ENCODE measurements at places on chromosomes 13 and 19.

- DNase-seq, result no peak
These were observed 22.0 kb upstream of the GPR18 start for GRCh38 chr13:99280166-99280565.

DNA sequence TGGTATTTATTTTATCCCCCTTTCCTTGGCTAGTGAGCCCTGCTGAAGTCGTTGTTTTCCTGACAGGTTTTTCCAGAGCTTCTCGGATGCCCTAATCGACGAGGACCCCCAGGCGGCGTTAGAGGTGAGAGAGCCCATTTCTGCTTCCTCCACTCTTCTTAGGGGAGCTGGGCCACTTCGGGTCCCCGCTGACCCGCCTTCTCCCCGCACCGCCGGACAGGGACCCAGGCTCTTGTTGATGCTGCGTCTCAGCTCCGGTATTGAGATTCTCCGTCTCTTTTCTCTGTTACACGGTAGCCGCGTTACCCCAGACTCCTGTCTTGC, 306 bp downstream of the SUGT1 start:
- no peak for DNase-seq

GRCh38 chr19:5253406-5254110, 87.1 kb downstream of the PTPRS start:
- no peak for DNase-seq

DNA sequence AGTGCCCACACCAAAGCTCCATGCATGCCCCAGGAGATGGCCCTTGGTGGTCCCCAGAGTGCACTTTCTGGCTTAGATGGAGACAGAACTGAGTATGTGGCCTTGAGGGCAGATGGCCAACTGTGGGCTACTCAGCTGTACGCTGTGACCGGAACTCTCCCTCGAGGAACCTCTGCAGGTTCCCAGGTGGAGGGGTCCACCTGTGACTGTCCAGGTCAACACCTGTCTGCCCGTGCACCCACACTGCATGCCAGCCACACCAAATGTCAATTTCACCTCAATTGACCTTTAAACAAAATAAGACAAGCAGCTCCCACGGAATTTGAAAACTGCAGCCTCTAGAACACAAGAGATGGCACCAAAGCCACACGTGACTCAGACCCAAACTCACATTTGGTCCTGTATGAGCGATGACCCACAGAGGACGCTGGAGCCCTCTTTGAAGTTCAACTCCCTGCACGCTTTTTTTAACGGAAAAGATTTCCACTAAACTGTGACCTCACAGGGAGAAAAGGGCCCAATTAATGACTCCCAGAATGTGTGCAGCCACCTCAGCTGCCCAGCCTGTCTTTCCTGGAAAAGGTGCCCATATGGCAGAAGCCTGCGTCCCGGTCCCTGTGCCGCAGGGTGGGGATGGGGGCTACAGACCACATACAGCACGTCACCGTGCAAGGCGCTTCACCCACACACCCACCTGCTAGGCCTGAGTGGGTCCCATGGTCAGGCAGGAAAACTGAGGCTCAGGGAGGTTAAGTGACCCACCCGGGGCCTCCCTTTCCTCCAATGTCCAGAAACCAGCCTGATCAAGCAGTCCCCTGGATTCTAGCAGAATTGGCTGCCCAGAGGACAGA, 47.7 kb downstream of the KLF2 start:
- DNase-seq, result no peak

DNA sequence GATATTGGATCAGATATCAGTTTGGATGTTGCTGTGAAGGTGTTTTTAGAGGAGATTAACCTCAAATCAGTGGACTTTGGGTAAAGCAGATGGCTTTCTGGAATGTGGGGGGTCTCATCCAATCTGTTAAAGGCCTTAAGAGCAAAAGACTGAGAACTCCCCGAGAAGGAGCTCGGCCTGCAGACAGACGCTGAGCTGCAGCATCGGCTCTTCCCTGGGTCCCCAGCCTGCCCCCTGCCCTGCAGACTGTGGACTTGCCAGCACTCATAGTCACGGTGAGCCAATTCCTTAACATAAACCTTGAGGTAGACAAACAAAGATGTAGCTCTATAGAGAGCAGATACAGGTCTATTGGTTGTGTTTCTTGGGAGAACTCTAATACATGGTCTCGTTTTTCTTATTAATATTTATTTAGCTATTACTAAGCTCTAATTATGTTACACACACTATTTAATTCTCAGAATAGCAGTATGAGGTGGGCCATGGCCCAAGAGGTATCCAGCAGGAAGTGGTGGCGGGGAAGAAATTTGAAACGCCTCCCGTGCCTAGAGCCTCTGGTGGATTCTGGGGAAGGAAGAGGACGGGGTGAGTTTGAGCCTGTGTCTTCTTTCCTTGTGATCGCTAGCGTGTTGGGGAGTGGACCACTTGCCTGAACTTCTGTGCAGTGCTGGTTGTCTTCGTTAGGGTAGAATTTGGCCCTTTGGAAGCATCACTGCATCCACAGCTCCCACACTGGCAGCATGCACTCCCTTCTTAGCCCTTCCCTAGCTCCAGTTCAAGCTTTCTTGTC, 305.3 kb downstream of the TEX29 start:
- DNase-seq, result no peak

GRCh38 chr19:39518458-39518857, 3.5 kb downstream of the SELENOV start:
- DNase-seq, result no peak
